ENCODE measurements at places on chromosomes 5 and 9.

GRCh38 chr5:7047511-7048261 lies 334.5 kb downstream of the TENT4A start:
- no peak for DNase-seq

DNA sequence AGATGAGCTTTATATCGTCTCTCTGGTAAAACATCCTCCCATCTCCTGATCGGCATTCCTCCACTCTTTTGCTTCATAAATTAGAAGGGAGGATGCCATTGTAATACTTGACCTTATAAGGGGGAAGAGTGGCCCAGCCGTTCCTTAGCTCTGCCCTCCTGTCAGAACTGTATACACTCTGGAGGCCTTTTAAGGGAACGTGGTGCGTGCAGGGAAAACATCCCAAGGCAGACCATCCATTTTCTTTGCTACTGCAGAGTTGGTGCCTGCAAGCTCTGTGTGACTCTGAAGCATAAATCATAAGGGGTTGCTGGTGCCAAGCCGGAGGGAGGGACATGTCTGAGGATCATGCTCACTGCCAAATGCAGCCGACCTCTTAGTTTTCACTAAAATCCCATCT lies 90.4 kb downstream of the PGM5 start:
- no peak for DNase-seq

GRCh38 chr9:89923961-89924504 lies 319.2 kb downstream of the GADD45G start:
- no peak for DNase-seq

DNA sequence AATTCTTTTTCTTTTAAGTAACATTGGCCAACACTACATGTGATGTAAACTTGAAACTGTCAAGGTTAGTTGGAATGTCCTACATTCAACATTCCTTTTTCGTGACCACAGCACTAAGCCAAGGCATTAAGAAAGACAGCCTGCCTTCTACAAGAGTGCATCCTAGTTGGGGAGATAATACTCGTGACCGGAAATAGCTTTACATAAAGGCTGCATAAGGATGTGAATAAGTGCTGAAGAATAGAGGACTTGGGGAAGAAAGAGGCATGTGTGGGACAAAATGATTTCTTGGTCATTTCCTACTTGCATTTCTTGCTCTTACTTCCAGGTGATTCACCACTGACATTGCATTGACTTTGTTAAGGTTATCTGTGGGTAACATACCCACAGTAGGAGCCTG lies 282.0 kb downstream of the DMRT2 start:
- DNase-seq, result no peak

GRCh38 chr9:8329561-8330283 lies 530.1 kb upstream of the DMAC1 start:
- DNase-seq, result no peak

DNA sequence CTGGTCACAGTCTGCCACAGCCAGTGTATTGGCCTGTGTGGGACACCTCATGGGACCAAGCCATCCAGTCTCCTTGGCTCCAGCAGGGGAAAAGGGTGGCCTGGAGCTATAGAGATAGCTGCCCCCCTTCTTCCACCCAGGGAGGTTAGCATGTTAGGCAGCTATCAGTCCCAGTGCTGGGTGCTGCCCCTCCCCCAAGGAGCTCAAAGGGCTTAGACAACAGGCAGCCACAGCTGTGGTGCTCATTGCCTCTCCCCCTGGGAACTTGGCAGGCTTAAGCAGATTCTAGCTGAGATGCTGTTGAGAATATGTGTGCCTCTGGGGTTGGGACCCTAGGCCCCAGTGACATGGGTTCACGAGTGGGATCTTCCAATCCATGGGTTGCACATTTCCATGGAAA lies 226.0 kb upstream of the PTGER4 start:
- no peak for DNase-seq

DNA sequence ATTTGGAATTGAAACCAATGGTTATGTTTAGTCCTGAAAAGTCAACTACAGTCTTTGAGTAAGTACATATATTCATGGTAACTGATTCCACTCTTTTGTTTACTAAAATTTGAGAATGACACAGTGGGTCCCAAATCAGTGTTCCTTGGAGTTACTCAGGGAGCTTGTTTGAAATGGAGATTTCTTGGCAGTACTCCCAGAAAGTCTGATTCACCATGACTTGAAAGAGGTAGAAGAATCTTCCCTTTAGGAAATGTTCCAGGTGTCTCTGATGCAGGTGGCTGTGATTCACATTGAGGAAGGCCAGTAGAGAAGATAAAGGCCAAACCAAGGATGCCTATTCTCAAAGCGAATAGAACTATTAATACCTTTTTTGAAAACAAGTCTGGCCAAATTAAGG lies 1078.3 kb downstream of the CDH12 start:
- no peak for DNase-seq

DNA sequence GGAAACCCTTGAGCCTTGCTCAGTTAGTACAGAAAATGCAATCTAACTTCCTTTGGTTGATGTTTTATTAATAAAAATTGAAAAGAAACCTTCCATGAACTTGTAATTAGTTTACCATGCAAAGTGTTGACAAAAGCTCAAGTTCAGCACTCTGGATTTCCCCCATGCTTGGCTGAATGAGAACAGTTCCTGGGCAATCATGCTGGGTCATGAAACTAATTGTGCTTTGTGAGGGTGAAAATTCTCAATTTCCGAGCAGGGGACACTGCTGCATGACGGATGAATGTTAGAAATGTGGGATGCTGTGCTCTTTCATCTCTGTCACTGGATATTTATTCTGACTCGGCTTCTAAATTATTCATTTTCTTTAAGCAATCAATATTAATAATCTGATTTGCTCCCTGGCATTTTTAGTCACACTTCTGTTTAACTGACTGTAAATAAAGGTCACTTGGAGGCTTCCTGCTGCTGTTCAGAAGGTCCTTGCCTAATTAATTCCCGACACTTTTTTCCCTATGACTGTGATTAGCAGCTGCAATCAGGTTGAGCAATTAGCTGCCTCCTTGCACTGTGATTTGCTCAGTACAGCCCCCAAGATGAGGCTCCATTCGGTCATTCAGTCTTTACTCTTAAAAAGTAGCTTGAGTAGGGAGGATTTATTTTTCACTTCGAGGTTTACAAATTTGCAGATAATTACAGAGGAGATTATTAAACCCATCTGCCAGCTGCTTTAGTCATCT lies 678.1 kb upstream of the ZNF608 start:
- no peak for DNase-seq

DNA sequence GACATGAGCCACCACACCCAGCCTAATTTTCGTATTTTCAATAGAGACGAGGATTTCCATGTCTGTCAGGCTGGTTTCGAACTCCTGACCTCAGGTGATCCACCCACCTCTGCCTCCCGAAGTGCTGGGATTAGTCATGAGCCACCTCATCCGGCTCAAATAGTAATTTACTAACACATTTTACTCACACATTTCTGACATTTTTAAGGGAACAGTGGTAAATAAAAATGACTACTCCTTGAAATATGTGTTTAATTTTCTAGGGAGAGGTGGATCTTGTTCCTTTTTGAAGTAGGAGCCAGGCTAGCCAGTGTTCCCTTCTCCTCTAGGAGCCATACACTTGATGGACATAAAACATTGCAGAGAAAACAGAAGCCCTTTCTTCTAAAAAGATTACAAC lies 55.2 kb upstream of the ERBIN start:
- no peak for DNase-seq

DNA sequence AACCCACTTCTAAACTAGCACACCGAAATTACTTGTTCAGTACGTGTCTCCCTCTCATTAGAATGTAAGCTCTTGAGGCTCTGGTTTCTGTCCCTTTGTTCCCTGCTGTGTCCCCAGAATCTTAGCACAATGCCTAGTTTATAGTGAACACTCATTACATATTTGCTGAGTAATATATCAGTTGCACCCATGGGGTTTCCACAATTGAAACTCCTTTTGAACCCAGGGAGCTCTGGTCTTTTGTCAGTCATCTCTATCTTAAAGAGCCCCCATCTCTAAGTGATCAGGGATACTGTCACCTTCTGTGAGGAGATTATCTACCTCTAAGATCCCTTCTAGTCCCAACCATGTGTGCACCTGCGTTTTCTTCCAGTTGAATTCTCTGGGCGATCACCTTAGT lies 12.8 kb downstream of the CAMK4 start:
- no peak for DNase-seq

GRCh38 chr5:134018154-134018985 lies 13.6 kb upstream of the VDAC1 start:
- DNase-seq, result no peak

- DNase-seq, result no peak
These were observed 178.7 kb upstream of the SGCD start for GRCh38 chr5:156148301-156148700.

DNA sequence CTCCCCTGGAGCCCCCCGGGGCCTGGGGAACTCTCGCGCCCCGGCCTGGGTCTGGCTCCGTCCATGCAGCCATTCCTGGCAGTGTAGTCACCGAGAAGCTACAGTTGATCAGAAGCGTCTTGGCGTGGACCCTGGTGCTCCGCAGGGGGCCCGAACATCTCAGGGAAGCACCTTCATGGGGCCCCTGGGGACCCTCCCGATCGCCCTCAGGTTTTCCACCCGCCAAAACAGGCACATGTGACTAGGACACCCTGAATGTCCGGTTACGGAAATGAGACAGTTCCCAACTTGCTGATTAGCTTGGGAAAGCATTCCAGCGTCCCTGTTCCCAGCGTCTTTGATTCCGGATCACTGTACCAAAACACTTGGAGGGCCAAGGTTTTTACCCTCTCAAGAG lies 472 bp downstream of the FBXO4 start:
- peak; percentile 24 for DNase-seq

DNA sequence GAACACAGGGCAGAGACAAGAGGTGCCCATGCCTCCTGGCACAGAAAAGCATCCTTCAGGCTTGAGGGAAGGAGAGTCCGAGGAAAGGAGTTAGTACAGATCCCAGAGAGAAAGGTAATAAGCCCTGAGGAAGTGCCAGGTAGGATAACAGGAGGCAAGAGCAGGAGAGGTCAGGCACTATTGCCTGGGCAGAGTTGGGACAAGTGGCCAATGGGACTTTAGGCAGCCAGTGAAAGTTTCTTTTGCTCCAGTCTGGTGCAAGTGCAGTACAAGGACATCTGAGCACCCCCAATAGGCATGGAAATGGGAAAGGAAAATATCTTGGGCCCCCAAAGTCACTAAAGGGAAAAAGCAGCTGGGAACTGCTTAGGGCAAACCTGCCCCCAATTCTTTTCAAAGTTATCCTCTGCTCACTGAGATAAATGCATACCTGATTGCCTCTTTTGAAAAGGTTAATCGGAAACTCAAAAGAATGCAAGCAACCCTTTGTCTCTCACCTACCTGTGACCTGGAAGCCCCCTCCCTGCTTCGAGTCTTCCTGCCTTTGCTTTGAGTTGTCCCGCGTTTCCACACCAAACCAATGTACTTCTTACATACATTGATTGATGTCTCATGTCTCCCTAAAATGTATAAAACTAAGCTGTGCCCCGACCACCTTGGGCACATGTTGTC lies 46.5 kb downstream of the ELOVL7 start:
- no peak for DNase-seq

GRCh38 chr5:56108246-56108645 lies 113.5 kb upstream of the IL6ST start:
- no peak for DNase-seq

GRCh38 chr9:125694478-125694877 lies 12.5 kb downstream of the MAPKAP1 start:
- no peak for DNase-seq
